ENCODE measurements at places on chromosomes 12 and 14.

GRCh38 chr14:69612783-69613130, 1.4 kb downstream of the SUSD6 start:
- DNase-seq: no peak

DNA sequence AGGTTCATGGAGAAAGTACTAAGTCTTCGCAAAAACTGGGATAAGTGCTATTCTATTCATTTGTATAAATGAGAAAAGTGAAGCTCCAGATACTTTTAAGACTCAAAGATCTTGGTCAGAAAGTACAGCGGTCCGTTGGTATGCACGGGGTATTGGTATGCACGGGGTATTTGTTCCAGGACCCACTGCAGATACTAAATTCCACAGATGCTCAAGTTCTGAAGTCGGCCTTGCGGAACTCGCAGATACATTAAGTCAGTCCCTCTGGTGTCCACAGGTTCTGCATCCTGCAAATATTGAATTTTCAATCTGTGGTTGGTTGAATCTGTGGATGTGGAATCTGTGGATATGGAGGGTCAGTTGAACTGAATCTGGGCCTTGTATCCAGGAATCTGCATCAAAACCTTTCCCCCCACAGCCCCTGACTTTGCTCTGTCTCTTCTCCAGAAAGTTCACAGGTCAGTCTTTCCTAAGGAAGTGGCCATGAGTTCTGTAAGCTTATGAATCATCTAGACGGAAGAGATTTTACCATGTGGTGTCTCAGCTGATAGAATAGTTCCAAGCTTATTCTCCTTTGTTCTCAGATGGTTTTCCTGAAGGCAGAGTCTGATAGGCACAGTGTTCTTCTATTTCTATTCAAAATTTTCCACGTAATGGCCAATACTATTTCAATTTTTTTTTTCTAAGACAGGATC, 274.7 kb downstream of the NEDD1 start:
- DNase-seq: no peak

GRCh38 chr12:11991604-11992003, 79.1 kb upstream of the BCL2L14 start:
- no peak for DNase-seq

GRCh38 chr12:128801879-128802391, 21.8 kb downstream of the SLC15A4 start:
- no peak for DNase-seq

DNA sequence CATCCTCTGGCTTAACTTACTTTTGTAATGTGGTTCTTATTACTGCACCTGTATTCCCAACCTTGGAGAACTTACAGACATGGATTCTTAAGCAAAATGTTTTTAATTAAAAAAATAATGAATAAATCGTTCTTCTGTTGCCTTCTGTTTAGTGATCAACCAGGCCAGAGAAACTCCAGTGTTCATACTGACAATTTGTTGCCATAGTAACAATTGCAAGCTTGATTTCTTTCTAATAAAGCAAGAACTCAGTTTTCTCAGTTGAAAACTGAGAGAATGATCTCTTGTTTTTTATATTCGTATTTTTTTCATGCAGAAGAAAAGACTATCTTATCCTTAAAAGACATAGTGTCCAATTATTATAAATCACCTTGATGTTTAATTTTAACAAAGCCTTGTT, 106.5 kb upstream of the LMNTD1 start:
- no peak for DNase-seq

- no peak for DNase-seq
Measured at GRCh38 chr14:24634158-24634557, at the start of gene GZMB. GZMB (minus strand) TSS chr14:24634190; CDS start chr14:24634160, 30 bp downstream.

GRCh38 chr14:68691031-68691791, 101.7 kb downstream of the ZFP36L1 start:
- no peak for DNase-seq

DNA sequence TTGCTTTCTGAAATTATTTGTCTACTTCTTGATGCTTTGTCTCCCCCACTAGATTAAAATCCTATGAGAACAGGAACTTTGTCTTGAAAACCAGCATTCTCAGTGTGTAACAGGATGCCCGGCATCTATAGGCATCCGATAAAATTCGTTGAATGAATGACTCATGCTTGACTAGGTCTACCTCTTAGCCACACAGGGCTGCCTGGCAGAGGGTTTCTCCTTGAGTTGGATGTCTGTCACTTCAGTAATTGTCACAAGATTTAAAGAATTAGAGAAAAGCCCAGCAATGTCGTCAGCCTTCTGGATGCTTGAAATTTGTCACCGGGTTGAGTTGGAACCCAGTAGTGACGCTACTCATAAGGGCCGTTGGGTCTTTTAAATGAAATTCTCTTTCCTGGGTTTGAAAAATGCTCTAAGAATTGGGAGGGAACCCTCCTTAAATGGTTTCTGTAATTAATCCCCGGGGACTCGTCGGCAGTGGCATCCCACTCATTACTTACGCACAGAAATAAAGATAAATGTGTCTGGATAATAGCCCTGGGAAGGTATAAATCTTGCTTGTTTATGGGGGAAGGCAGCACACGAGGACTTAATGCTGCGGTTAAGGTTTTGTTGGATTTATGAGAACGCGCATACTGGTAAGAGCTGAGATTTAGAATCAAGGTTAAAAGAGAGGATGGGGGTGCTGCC, 194.1 kb downstream of the AACS start:
- DNase-seq: no peak

DNA sequence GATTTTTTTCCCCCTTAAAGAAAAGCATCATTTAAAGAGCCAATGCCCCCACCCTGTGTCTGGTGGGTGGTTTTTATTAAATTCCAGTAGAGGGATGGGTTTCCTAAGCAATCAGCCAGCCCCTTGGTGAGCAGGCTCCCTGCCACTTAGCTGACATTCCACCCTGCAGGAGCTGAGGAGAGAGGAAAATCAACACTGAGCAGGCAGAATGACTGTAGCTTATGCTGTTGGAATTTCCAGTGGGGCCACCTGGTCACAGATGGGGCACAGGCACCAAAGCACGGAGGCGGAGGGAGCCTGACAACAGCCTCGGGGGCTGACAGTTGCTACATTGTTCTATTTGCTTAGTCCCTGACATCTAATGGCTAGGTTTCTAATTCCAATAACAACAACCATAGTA, 127.7 kb downstream of the TMEM30B start:
- peak; percentile 27 for DNase-seq

DNA sequence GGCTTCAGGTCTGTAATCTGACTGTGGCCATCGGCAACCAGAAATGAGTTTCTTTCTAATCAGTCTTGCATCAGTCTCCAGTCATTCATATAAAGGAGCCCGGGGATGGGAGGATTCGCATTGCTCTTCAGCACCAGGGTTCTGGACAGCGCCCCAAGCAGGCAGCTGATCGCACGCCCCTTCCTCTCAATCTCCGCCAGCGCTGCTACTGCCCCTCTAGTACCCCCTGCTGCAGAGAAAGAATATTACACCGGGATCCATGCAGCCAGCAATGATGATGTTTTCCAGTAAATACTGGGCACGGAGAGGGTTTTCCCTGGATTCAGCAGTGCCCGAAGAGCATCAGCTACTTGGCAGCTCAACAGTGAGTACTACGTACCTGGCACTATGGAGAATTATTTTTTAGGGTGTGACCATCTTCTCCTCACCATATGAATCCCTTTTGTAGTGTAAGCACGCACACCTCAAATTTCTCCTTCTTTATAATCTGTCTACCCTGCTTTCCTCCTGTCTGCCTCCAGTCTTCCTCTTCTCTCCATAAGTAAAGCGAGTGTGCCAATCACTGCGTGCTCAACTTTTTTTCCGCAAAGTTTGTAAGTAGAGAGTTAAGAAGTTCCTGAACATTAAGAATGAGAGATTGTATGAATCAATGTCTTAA, at the start of gene TPH2:
Gene TPH2 (plus strand): TSS at position 118 of the 658 bp plus-strand sequence. CDS start 142 bp downstream, at position 260.
- DNase-seq: peak; percentile 20

GRCh38 chr14:50667684-50667995, 466 bp downstream of the SAV1 start:
- no peak for DNase-seq

- no peak for DNase-seq
Measured at GRCh38 chr12:47882781-47883546, 21.8 kb downstream of the VDR start.

DNA sequence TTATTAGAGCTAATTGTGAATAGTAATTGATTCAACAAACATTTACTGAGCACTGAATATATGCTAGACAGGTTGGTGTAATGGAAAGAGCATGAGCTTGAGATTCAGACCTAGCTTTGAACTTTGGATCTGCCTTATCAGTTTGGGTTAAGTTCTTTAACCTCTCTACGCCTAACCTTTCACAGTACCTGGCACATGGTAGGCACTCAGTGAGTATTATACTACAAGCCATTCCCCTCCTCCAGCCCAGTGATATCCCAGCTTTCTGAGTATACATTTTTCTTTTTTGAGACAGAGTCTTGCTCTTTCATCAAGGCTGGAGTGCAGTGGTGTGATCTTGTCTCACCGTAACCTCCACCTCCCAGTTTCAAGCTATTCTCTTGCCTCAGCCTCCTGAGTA, 32.0 kb downstream of the FAM177A1 start:
- no peak for DNase-seq

DNA sequence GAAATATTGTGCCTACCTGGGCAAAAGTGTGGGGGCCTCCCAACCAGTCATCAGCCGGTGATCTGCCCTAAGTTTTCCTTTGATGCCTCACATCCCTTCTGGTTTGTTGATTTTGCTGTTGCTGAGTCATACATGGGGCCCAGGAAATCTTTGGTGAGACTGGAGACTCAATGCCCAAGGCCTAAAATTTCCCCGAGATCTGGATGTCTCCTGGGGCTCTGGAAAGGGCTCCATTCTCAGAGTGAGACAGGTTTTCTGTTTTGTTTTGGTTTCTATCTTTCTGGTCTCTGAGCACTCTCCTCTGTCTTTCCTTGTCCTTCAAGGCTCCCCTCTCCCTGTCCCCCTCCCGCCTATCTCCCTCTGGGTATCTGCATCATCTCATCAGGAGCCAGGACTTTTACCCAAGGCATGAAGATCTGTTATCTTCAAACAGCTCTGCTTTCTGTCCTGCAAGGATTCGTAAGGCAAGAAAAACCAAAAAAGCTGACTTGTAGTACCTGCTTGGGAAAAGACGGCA, 152.8 kb upstream of the MAX start:
- no peak for DNase-seq

- no peak for DNase-seq
Measured at GRCh38 chr12:13630354-13630753, 351.0 kb downstream of the GRIN2B start.

- no peak for DNase-seq
Measured at GRCh38 chr14:72451054-72451972, 442.6 kb downstream of the DPF3 start.

DNA sequence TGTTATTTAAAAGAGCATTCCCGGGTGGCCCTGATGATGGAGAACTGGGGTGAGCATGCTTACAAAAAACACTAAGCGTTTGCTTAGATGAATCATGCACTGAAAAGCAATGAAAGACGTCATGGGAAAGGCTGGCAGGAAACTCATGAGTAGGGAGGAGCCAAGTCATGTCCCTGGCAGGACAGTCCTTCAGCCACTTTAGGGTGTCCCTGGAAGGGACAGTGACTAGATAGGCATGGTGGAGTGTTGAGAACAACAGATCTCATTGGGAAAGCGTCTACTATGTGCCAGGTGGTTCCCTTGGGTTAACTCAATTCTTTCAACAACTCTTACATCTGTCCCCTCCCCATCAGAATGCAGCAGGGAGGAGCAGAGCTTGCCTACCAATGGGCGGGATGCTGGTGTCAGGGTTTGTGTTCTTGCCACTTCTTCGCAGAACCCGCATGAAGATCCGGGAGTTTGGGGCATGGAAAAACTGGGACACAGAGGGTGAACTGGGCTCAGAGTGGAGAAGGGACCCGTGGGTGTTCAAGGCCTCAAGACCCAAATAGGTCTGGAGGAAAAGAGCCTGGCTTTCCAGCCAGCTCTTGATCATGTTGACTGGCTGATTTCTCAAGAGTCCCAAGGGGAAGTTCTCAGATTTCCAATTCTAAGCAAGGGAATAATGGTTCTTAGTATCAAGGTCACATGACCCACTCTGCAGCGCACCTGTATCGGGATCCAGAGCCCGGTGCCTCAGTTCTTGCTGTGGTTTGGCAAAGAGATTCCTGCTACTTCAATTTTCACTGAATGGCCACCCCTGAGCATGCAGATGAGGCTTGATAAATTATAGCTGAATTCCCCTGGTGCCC, 653.9 kb upstream of the TBX3 start:
- DNase-seq: peak; percentile 53

DNA sequence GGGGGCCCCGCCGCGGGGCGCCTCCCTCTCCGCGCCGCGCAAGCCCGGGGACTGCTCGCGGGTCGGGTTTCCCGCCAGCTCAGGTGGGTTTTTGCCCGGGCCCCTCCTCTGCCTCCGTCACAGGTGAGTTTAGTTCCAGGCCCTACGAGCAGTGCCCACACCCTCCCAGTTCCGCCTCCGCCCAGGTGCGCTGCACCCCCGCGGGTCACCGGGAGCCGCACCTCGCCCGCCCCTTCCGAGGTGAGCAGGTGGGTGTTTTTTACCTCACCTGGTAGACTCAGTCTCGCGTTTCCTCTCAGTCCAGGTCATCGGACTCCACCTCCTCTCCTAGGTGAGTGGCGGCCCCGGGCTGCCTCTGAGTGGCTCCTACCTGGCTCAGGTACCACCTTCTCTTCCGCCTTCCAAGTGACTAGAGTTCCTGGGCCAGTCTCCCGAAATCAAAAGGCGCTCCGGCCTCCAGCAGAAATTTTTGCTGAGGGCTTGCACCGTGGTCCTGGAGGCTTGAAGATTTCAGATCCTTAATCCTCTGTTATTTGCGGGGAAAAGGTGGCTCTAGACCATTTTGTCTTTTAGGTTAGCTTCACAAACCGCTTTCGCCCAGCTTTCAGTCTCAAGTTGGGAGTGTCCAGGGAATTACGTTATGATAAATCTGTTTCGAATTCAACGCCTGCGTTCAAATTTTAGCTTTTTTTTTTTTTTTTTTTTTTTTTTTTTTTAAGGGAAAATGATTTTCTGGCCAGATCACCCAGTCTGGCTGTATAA, at the start of gene TMEM30B:
Gene TMEM30B (minus strand): TSS at position 153 of the 762 bp plus-strand sequence. CDS start 191 bp downstream, outside the sequence.
- no peak for DNase-seq

- DNase-seq: peak; percentile 40
Measured at GRCh38 chr12:64522316-64522715, 70.4 kb downstream of the TBK1 start.

All from fibroblast of skin of left biceps (primary cell).